Spleen (tissue), 13 donors: ENCODE measurements at places on chromosomes 5 and 9. TPM values are rescaled to one million over a fixed set of nuclear protein-coding genes. Genes with fewer than 3 reads are reported as not detected.

SEMA5A gene
- total RNA-seq = 6.8 TPM

RANBP17 gene
- total RNA-seq = 1.6 TPM

PCDHA1 gene
- not detected for total RNA-seq

SARDH gene
- 1.4 TPM for total RNA-seq

CER1 gene
- total RNA-seq = not detected

MEGF10 gene
- total RNA-seq = 2.2 TPM

FOXD4L3 gene
- total RNA-seq = 0.35 TPM

SPINK6 gene
- total RNA-seq = not detected

TEK gene
- 54.3 TPM for total RNA-seq

CAVIN4 gene
- 0.33 TPM for total RNA-seq

DCTN4 gene
- total RNA-seq = 62.1 TPM

ELOVL7 gene
- 8.1 TPM for total RNA-seq

KIF20A gene
- 3.1 TPM for total RNA-seq

GRXCR2 gene
- not detected for total RNA-seq

DELE1 gene
- 126 TPM for total RNA-seq

PTPN3 gene
- 0.49 TPM for total RNA-seq

FSD1L gene
- 5.8 TPM for total RNA-seq

LCN1 gene
- total RNA-seq = not detected

PRRX2 gene
- total RNA-seq = not detected

NUTM2F gene
- not detected for total RNA-seq

C1QTNF2 gene
- total RNA-seq = 0.16 TPM

CATSPER3 gene
- 0.79 TPM for total RNA-seq

SRA1 gene
- total RNA-seq = 32.1 TPM

IRX1 gene
- not detected for total RNA-seq

WDR70 gene
- total RNA-seq = 32.6 TPM

C9 gene
- total RNA-seq = 0.55 TPM

ADGRD2 gene
- total RNA-seq = not detected

CDK5RAP2 gene
- 55.6 TPM for total RNA-seq

SVEP1 gene
- 27.9 TPM for total RNA-seq

FOXD4L6 gene
- total RNA-seq = not detected

CWC27 gene
- total RNA-seq = 16.5 TPM

FAM169A gene
- 16.8 TPM for total RNA-seq

LPAR1 gene
- 35.7 TPM for total RNA-seq

RFESD gene
- total RNA-seq = 3.6 TPM

TIMD4 gene
- total RNA-seq = 15.7 TPM

PCDHGB3 gene
- 3.8 TPM for total RNA-seq

LEAP2 gene
- 6.1 TPM for total RNA-seq

ANKRD18B gene
- total RNA-seq = 1.7 TPM

MARCOL gene
- total RNA-seq = not detected

XRCC4 gene
- 13.2 TPM for total RNA-seq

BHMT2 gene
- total RNA-seq = 0.64 TPM

AQP3 gene
- total RNA-seq = 198 TPM

SYNPO gene
- total RNA-seq = 97.3 TPM

INSYN2B gene
- 2.0 TPM for total RNA-seq

SPIN1 gene
- total RNA-seq = 55.1 TPM

SHC3 gene
- total RNA-seq = 0.17 TPM

ABO gene
- total RNA-seq = 1.1 TPM

GABRA6 gene
- not detected for total RNA-seq

BTNL9 gene
- 86.3 TPM for total RNA-seq

CKMT2 gene
- total RNA-seq = 2.6 TPM

HTR1A gene
- total RNA-seq = not detected

INSL4 gene
- not detected for total RNA-seq

C7 gene
- 344 TPM for total RNA-seq
